Tongue (tissue), 3 donors: ENCODE measurements at places on chromosomes 6 and 20. TPM values are rescaled to one million over a fixed set of nuclear protein-coding genes. Genes with fewer than 3 reads are reported as not detected.

PTCRA gene
- 1.8 TPM for total RNA-seq

WFDC5 gene
- not detected for total RNA-seq

NRN1 gene
- 12.3 TPM for total RNA-seq

CST7 gene
- not detected for total RNA-seq

SLC22A1 gene
- not detected for total RNA-seq

LMBRD1 gene
- total RNA-seq = 68.8 TPM

OOEP gene
- total RNA-seq = not detected

TRIM15 gene
- not detected for total RNA-seq

TMEM151B gene
- under 0.01 TPM for total RNA-seq

STX7 gene
- total RNA-seq = 50.0 TPM

TNXB gene
- total RNA-seq = 214 TPM

THEMIS gene
- not detected for total RNA-seq

SRSF12 gene
- total RNA-seq = 4.7 TPM

SSTR4 gene
- total RNA-seq = not detected

CEBPB gene
- 20.6 TPM for total RNA-seq

TBC1D22B gene
- 7.0 TPM for total RNA-seq

CTCFL gene
- total RNA-seq = not detected

PRDM13 gene
- total RNA-seq = not detected

ENPP4 gene
- 44.0 TPM for total RNA-seq

PCSK2 gene
- 0.72 TPM for total RNA-seq

DZANK1 gene
- total RNA-seq = 1.6 TPM

SCUBE3 gene
- 1.3 TPM for total RNA-seq

LRRN4 gene
- not detected for total RNA-seq

BEND6 gene
- 4.9 TPM for total RNA-seq

NFYA gene
- total RNA-seq = 27.8 TPM

PSORS1C2 gene
- total RNA-seq = not detected

MYLK2 gene
- 55.9 TPM for total RNA-seq

DPPA5 gene
- not detected for total RNA-seq
